NB4 (cell line): ENCODE measurements at places on chromosomes 7 and 10.

GRCh38 chr10:51313251-51313650 is 239.0 kb downstream of the PRKG1 start:
- DNase-seq, result no peak

DNA sequence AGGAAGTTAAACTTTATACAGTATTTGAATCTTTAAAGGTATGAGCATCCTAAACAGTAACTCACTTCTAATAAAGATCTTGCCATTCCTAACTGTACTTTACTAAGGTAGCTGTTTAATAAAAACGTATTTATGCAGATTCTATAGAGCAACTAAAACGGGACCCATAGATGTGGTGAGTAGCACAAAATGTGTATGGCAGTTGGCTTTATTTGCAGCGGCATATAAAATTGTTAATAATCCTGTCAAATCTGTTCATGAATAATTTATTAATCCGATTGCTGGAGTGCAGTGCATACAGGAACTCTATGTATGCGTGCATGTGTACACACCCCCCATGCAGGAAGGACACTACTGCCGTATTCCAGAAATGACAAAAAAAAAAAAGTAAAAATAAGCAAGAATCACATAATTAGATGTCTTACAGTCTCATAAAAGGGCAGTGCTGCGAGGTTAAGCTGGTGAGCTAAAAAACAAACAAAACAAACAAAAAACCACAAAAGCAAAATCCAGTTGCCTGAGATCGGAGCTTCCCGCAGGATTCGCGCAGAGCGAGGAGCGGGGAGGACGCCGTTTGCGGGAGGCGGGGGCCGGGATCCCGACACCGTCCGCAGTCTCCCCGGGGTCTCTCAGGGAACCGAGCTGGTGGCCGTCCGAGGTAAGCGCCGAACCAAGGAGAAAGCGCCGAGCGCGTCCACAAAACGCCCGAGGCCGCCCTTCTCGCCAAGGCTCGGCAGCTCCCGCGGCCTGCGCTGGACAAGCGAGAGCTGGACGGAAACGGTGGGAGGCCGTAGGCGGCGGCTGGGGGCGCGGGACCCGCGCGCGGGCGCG is 518 bp upstream of the COMMD3 start:
- no peak for DNase-seq

DNA sequence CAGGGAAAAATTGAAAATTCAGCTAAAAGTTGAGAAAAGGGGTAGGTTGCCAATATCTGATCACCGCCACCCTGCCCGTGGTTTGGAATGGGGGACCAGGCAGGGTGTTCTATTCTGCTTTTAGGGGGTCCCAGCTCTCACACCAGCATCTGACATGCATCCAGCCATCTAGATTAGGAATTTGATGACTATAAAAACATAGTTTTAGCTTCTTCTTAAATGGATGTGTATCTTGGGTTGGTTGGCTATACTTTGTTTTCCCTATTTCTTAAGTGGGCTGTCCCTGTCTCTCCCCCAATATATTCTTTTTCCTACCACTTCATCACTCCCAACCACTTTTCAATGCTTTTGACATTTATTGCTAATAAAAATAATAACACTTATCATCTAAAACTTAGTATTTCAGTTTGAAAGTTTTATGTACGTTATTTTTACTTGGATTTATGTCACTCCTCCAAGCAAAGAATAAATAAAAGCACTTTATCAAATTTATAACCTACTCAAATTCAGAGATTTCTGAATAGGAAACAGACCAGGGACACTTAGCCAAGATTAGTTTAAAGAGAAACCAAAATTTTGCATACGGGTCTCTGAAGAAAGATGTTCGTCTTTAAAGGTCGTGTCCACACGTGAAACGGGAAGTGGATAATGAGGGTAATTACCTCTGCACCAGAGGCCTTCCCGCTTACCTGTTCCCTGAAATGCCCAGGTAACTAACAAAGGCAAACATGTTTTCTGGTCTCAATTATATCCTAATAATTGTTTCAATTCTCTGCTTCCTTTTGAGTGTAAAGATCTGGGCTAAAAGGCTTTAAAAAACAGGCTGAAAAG is 233.2 kb upstream of the AUTS2 start:
- DNase-seq, result no peak

DNA sequence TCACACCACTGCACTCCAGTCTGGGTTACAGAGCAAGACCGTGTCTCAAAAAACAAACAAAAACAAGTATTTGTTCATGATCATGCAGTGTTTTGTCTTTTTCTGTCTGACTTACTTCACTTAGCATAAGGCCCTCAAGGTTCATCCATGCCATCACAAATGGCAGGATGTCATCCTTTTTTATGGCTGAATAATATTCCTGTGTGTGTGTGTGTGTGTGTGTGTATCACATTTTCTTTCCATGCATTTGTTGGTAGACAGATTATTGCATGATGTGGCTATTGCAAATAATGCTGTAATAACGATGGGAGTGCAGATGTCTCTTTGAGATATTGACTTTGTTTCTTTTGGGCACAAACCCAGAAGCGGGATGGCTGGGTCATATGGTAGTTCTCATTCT is 14.3 kb upstream of the MNX1 start:
- DNase-seq, result no peak

- DNase-seq, result no peak
Observed at GRCh38 chr10:1708746-1709145, 28.6 kb downstream of the ADARB2 start.

- DNase-seq, result no peak
Observed at GRCh38 chr10:47366731-47367460, 17.2 kb downstream of the ZNF488 start.

GRCh38 chr7:29335188-29336083 is 140.9 kb downstream of the CHN2 start:
- DNase-seq, result no peak

DNA sequence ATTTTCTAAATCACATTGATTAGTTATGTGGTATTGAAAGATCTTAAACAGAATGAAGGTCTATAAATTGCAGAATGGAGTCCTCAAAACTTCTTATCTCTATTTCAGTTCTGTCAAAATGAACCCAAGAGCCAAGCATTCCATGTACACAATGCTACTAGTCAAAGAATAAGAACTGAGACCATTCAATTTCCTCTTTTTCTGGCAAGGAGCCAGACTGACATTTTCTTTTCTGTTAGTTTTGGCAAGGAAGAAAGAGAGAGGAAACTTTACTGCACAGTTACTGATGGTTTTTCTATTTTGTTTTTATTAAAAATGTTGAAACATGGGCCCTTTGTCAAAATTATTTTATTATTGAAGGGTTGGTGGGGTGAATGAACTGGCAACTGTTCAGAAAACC is 181.8 kb upstream of the FERD3L start:
- no peak for DNase-seq

GRCh38 chr10:50613150-50613549 is 10.6 kb downstream of the SGMS1 start:
- DNase-seq, result no peak

GRCh38 chr7:143012001-143012400 is 14.9 kb downstream of the OR9A2 start:
- DNase-seq, result no peak

DNA sequence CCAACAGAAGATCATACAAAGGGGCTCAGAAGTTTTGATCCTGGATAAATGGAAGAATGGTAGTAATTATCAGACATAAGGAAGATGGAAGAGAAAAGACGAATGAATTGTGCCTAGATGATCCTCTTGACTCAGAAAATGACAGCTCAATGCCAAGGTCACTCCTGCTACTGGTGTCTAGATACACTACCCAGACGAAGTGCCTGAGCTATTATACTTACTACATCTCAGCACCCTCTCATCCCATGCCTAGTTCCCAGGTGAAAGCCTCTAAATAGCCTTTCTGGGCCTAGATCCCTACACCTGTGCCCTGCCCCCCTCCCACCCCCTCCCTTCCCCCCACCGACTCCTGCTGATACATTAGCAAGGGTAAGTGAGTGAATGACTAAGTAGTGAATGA is 25.5 kb downstream of the PDE1C start:
- DNase-seq, result no peak

- no peak for DNase-seq
Observed at GRCh38 chr10:14173391-14173705, 157.4 kb downstream of the FRMD4A start.

- DNase-seq, result no peak
Observed at GRCh38 chr7:120583899-120584586, 273.9 kb downstream of the TSPAN12 start.

- DNase-seq, result peak; percentile 50
Observed at GRCh38 chr10:30784524-30784896, 155.0 kb upstream of the LYZL2 start.

- DNase-seq, result no peak
Observed at GRCh38 chr10:125871338-125871737, 9.8 kb downstream of the DHX32 start.

GRCh38 chr10:77359950-77360520 is 277.6 kb downstream of the KCNMA1 start:
- no peak for DNase-seq

DNA sequence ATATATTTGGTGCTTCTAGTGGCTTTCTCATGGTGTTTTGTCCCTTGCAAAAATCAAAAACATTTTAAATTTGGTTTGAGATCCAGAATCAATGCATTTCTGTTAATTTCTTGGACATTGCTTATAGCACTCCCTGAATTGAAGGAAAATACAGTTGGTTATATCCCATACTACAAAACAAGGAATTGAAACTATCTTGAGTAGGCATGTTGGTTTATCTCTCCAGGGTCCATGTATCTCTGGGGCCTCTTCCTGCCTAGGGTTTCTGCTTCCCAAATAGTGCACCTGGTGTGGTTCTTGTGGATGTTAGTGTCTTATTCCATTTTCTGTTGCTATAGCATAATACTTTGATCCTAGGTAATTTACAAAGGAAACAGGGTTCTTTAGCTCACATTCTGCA is 212.4 kb downstream of the CAMK1D start:
- DNase-seq, result no peak

GRCh38 chr10:127921753-127922145 is 14.8 kb downstream of the PTPRE start:
- DNase-seq, result peak; percentile 73

- peak; percentile 28 for DNase-seq
Observed at GRCh38 chr7:2203766-2204300, 28.9 kb downstream of the MAD1L1 start.

GRCh38 chr10:116669080-116669479 is 48.3 kb downstream of the PNLIPRP2 start:
- no peak for DNase-seq

DNA sequence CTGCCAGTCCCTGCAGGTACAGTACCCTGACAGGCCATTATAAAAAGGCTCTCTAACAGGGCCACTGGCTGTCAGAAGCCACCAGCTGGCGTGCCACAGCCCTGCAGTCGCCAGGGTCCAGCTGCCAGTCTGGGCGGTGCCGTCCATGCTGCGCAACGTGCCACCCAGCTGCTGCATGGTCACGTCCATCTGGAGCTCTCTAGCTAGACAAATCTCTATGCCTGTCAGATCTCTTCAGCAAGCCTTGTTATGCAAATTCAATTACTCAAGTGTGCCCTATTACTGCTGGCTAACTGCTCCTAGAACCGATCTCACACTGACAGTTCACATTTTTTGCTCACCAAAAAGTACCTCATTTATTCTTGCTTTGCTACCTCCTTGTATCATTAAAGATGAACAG is 75.9 kb downstream of the HIBADH start:
- DNase-seq, result no peak

GRCh38 chr10:92523639-92524038 is 50.3 kb downstream of the IDE start:
- DNase-seq, result no peak

GRCh38 chr7:945147-945555 is 9.3 kb downstream of the ADAP1 start:
- no peak for DNase-seq

- DNase-seq, result peak; percentile 99
Observed at GRCh38 chr10:100373298-100374199, 26.5 kb downstream of the SCD start.

GRCh38 chr10:11869219-11869618 is 46.1 kb downstream of the PROSER2 start:
- no peak for DNase-seq

GRCh38 chr7:90933984-90934383 is 330.2 kb upstream of the FZD1 start:
- DNase-seq, result no peak
